Dermis blood vessel endothelial cell (primary cell): ENCODE measurements at places on chromosomes 12 and 14. TPM values are rescaled to one million over a fixed set of nuclear protein-coding genes. Genes with fewer than 3 reads are reported as not detected.

The DIO2 gene
- 0.51 TPM in 1 of 2 replicates, not detected in the other for total RNA-seq

The WSCD2 gene
- not detected in 2 replicates for total RNA-seq

The PLA2G1B gene
- not detected in 2 replicates for total RNA-seq

The CFAP251 gene
- 0.56 and 2.9 TPM in 2 replicates for total RNA-seq

The ISM2 gene
- total RNA-seq: 0.14 and 0.17 TPM in 2 replicates

The METTL1 gene
- 3.6 and 3.7 TPM in 2 replicates for total RNA-seq

The NAB2 gene
- total RNA-seq: 9.6 and 26.9 TPM in 2 replicates

The INF2 gene
- total RNA-seq: 53.6 and 126 TPM in 2 replicates

The EXOC3L4 gene
- total RNA-seq: not detected in 2 replicates

The DPY19L2 gene
- total RNA-seq: 0.51 and 2.4 TPM in 2 replicates

The BCL2L14 gene
- not detected in 2 replicates for total RNA-seq

The SYCP3 gene
- total RNA-seq: 0.05 TPM in 1 of 2 replicates, not detected in the other

The IFT81 gene
- total RNA-seq: 8.2 and 10.2 TPM in 2 replicates

The TAS2R14 gene
- total RNA-seq: 0.74 and 2.0 TPM in 2 replicates

The SLCO1B1 gene
- total RNA-seq: not detected in 2 replicates

The KCNH5 gene
- not detected in 2 replicates for total RNA-seq

The NAV3 gene
- 5.4 and 6.0 TPM in 2 replicates for total RNA-seq

The MMP19 gene
- 0.68 and 1.1 TPM in 2 replicates for total RNA-seq

The STON2 gene
- total RNA-seq: 100 and 119 TPM in 2 replicates

GRCh38 chr14:88043529-88044443 lies 38.9 kb downstream of the GPR65 start:
- no peak for DNase-seq

DNA sequence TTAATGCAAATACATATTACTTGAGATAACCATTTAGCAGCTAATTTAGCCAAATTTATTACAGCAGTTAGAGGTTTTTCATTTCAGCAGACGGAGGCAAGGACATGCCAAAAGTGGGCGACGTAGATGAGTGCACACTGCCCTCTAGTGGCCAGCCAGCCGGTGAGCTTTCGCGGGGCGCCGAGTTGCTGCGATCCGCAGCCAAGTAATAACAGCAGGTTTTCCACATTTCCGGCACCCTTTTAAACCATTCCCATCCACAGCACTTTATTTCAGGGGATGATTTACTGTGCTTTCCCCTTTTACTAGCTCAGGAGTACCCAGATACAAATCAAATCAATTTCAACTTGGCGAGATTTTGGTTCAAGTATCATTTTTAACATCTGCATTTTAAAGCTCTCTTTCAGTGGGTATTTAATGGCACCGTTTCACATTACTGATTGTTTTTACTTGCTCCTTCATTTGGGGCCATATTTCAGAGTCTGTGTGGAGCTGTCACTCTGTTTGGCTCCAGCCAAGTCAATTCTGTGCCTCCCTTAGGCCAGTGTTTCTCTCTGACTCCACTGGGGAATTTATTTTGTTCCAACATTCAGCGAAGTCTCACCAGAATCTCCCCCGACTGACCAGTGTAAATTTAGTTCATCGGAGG lies 158.0 kb downstream of the EGLN3 start:
- DNase-seq: peak; percentile 89

- DNase-seq: peak; percentile 45
Observed at GRCh38 chr12:32309811-32310736, 89.3 kb upstream of the FGD4 start.

- DNase-seq: peak; percentile 85
Observed at GRCh38 chr12:95173392-95174251, 43.6 kb downstream of the FGD6 start.

- DNase-seq: no peak
Observed at GRCh38 chr14:103087343-103087835, 3.4 kb downstream of the LBHD2 start.

DNA sequence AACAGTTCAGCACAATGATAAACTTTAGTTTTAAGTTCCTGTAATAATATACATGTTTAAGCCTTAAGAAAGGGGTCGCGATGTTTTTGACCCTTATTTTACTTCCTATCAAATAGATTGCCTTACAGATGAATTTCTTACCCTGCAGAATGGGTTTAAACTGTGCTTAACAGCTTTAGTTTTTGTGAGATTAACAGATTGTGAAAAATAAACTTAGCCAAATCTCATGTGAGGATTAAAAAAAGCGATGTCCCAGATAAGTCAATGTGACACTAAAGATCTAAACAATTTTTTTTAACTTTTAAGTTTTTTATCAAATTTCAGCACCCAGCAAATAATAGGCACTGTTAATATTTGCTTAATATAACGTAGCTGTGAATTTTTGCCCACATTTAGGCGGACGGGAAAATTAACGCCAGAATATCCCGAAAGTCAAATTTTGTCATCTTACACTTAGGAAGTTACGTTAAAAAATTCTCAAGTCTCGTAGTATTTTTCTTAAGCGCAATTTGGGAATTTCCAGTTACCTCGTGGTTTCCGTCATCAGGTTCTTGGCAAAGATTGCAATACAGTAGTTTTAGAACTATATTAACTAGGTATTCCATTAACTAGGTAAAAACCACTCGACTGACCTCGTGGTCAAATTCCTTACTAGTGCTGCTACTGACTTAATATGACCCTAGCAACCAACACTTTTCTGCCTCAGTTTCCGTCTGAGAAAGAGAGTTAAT lies 1.2 kb downstream of the HNRNPC start:
- DNase-seq: peak; percentile 42

DNA sequence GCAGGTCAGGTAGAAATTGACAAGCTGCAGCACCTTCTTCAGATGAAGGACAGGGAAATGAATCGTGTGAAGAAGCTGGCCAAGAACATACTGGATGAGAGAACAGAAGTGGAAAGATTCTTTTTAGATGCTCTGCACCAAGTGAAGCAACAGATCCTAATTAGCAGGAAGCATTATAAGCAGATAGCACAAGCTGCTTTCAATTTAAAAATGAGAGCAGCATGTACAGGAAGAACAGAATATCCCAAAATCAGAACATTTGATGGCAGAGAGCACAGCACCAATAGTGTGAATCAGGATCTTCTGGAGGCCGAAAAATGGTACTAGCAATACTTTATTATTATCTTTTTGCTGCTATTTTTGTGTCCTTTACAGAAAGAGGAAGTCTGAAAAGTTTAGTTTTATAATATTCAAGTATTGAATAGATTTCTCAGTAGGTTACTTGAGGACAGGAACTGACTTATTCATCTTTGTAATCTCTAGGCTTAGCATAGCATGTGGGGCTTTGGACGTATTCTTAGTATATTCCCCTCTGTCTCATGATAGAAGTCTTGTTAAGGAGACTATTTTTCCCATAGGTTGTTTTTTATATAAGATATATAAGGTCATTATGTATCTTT lies 30.8 kb downstream of the BBOF1 start:
- no peak for DNase-seq

DNA sequence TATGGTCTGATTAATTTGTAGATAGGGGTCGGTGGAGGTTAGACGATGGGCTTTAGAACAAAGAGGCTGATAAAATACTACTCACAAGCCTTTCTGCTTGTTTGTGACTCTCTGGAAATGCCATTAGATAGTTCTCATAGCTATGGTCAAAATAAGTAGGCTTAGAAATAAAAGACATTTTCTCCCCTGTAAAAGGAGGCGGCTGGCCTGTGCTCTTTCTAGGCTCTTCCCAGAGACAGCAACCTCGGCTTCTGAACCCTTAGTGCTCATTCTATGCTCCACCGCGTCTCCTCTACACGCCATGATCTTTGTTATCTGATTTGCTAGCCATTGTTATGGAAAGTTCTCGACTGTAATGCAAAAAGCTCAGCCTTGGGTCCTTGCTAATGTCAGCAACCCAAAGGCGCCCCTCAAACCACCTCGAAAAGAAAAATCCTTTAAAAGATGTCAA lies 64.5 kb downstream of the CRADD start:
- no peak for DNase-seq

- no peak for DNase-seq
Observed at GRCh38 chr14:64549791-64550620, at the start of gene PPP1R36. PPP1R36 (plus strand) TSS chr14:64549961; CDS start chr14:64549998, 37 bp downstream.

- no peak for DNase-seq
Observed at GRCh38 chr14:36317650-36318049, 2.8 kb downstream of the MBIP start.

DNA sequence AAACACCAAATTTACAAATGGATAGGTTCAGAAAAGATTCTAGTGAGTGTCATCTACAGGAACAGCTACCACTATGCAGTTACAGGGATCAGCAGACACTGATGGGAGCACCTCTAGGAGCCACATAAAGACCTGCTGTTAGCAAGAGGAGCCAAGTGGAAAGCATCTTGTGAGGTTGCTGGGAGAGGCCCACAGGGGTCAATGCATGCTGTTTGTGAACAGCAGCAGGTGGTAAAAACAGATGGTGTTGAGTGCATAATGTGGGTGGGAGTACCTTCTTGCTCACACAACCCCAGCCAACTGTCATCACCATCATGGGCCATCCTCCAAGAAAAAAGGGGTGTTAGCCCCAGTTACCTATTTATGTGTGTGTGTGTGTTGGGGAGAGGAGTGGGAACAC lies 215.2 kb upstream of the SSTR1 start:
- DNase-seq: no peak

- DNase-seq: peak; percentile 49
Observed at GRCh38 chr12:52186118-52186840, 5.5 kb downstream of the KRT80 start.

DNA sequence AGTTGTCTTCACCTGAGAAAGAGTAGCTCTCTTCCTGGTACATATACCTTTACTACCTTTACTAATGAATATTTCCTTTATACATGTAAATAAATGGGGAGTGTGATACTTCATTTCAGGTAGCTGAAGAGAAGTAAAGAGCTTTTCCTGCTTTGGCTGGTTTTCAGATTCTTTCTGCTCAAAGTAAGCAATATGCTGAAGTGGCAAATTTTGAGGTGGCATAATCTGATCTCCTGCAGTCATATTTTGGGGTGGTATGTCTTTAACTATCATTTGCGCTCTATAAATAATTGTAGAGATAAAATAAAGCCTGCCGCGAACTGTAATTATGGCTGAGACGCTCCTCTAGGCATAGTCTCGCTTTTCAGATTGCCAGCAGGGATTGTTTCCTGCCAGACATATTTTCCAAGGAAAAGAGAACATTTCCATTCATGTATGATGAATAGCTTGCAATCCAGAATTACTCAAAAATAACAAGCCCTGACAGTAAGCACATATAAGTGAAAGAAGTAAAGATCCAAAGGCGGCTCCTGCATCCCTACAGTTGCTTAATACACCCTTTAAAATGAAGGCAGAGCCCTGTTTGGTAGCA lies 200.7 kb downstream of the C12orf50 start:
- DNase-seq: peak; percentile 56

GRCh38 chr12:86670986-86671385 lies 414.8 kb upstream of the MGAT4C start:
- DNase-seq: no peak

DNA sequence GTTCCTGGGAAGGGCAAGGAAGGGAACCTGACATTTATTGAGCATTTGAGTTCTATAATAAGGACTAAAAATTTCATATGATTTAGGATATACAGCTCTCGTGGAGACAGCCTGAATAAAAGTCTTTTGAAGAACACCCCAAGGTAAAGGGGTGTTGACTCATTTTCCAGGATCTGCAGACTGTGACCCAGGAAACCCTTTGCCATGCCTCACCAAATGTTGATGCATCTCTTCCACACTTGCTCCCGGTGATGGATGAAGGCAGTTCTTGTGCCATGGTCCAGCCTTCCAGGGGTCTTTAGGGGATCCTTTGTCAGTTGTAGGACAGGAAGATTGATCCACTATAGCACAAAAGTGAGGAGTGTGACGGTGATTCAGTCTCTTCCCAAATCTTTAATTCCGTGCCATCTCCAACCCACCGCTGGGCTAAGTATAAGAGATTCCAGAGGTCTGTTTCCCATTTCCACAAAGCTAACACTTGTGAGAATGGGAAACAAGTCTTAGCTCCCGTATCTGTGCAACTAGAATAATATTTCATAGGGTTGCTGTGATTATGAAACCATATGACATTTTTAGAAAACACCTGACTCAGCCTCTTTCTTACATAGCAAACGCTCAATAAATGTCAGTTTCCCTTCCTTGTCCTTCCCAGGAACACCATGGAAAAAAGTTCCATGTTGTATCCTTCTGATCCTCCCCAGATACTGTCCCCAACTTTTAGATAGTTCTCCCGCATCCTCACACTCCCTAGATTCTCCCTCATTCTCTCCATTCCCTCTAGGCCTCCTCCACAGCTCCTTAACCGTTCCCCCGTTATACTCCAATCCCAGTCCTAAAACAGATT lies 836 bp downstream of the AAAS start:
- peak; percentile 15 for DNase-seq

- DNase-seq: peak; percentile 95
Observed at GRCh38 chr12:70543444-70543843, 93.8 kb downstream of the PTPRB start.

DNA sequence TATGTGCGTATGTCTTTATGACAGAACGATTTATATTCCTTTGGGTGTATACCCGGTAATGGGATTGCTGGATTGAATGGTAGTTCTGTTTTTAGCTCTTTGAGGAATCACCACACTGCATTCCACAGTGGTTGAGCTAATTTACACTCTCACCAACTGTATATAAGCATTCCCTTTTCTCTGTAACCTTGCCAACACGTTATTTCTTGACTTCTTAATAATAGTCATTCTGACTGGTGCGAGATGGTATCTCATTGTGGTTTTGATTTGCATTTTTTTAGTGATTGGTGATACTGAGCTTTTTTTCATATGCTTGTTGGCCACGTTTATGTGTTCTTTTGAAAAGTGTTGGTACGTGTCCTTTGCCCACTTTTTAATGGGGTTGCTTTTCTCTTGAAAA lies 49.7 kb downstream of the FRS2 start:
- no peak for DNase-seq

GRCh38 chr12:69274861-69275260 lies 35.5 kb downstream of the CPSF6 start:
- DNase-seq: peak; percentile 70

GRCh38 chr14:103161054-103161397 lies 37.8 kb downstream of the TNFAIP2 start:
- no peak for DNase-seq

DNA sequence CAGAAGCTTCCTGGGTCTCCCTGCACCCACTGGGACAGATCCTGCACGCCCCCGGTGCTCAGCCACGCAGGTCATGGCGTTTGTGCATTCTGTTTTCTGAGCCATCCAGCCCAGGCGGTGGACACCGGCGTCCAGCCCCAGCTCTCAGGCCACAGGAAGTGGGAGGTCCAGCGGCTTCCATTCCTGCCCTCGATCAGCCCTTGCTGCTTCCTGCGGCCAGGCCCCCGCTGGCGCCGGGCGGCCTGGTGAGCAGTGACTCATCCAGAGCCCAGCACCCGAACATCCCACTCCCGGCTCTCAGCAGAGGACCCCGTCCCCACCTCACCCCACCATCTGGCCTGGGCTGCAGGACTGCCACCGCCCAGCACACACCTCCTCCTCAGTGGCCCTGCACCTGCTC lies 18.0 kb upstream of the NUDT14 start:
- DNase-seq: peak; percentile 88

DNA sequence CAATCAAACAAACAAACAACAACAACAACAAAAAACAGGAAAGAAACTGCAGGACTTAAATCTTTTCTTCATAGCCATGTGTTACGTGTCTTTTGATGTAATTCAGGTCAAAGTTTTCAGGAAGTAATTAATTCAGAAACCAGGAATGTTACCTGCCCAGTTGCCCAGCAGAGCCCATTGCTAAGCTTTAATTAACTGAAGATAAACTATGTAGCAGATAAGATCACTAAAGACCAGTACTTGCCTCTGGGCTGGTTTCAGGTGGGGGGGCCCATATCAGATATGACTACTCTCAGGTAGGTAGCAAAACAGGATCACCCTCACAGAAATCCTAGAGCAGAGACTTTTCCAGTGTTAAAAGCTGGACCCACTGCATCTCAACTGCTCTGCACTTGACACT lies 69.2 kb downstream of the LIN7A start:
- no peak for DNase-seq

GRCh38 chr14:25537846-25538455 lies 488.0 kb upstream of the STXBP6 start:
- no peak for DNase-seq
